ENCODE measurements at places on chromosomes 7 and 10.

DNA sequence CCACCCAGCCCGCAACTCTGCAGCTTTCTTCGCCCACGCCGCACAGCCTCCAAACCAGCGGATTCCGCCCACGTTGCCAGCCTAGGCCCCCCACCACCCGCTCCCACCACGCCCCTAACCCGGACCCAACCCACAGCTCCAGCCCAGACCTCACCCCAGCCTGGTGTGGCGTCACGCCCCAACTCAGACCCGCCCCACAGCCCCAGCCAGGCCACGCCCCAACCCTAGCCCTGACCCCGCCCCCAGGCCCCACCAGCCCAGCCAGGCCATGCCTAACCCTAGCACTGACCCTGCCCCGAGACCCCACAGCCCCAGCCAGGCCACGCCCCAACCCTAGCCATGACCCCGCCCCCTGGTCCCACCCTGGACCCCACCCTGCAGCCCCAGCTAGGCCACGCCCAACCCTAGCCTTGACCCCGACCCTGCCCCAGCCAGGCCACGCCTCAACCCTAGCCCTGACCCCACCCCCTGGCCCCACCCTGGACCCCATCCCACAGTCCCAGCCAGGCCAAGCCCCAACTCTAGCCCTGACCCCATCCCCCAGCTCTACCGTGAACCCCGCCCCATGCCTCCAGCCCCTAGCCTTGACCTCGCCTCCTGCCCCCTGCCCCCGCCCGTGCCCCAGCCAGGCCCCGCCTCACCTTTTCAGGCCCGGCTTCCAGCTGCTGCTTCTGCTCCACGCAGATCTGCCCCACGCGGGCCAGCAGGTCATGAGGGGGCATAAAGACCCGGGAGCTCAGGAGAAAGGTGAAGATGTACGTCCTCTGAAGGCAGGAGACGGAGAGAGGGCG, 64.0 kb downstream of the RASGEF1A start:
- no peak for DNase-seq

GRCh38 chr10:5566614-5567013, 41.9 kb downstream of the CALML3 start:
- no peak for DNase-seq

GRCh38 chr7:57354679-57355338, 95.2 kb upstream of the ZNF716 start:
- DNase-seq, result no peak

GRCh38 chr7:46755120-46756034, 826.5 kb downstream of the TNS3 start:
- DNase-seq, result no peak

- no peak for DNase-seq
These were observed 350.9 kb downstream of the ANKRD30A start for GRCh38 chr10:37476285-37476684.

- DNase-seq, result peak; percentile 27
These were observed 134.7 kb downstream of the ARL5B start for GRCh38 chr10:18793951-18794350.

DNA sequence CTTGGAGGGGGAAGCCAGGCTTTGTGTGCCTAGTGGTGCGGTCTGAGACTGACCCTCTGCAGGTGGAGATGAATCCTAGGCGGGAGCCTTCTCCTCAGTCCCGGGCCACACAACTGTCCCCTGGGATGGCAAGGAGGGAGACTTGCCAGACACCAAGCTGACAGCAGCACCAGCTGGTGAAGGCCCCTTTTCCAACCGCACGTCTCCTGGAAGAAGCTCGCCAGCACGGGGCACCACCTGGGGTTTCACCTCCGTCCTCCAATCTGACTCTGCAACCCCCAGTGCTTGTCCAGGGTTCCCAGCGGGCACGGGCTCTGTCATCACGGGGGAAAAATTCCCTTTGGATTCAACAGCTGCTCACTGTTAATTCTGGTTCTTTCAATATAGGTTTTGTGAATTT, 34.2 kb upstream of the TCERG1L start:
- no peak for DNase-seq
